ENCODE measurements at places on chromosomes 5 and 9.

DNA sequence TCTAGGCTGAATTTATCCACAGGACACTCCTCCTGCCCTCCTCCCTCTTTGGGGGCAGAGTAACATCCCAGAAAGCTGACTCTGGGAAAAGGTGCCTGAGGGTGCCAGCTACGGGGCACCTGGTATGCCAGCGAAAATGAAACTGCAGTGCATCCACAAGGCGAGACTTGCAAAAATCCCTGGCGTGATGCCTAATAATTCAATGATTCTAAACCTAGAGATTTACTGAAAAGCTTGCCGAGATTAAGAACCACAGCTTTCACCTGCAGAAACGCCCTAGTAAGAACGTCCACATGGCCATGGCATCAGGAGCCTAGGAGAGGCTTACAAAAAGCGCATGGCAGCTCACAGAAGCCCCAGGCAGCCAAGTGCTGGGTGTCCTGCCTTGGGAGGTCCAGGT is 20.9 kb downstream of the CCNJL start:
- no peak for DNase-seq

DNA sequence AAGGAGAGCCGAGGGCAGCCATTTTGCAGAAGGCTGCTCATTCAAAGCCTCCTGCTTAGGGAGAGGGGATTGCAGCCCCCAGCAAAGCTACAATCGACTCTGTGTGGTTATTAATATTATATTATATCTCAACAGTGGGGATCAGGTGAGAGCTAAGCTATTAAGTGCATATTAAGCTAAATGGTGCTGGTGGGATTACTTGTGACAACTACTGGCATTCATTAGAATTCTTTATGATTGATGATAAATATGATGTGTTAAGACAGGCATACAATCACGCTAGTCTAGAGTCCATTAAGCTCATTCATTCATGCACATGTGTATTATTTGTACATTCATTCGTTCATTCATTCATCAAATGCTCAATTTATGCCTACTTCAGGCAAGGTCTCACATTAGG is 23.0 kb downstream of the COL15A1 start:
- DNase-seq: no peak

GRCh38 chr5:35274839-35275509 is 44.7 kb upstream of the PRLR start:
- DNase-seq: no peak

DNA sequence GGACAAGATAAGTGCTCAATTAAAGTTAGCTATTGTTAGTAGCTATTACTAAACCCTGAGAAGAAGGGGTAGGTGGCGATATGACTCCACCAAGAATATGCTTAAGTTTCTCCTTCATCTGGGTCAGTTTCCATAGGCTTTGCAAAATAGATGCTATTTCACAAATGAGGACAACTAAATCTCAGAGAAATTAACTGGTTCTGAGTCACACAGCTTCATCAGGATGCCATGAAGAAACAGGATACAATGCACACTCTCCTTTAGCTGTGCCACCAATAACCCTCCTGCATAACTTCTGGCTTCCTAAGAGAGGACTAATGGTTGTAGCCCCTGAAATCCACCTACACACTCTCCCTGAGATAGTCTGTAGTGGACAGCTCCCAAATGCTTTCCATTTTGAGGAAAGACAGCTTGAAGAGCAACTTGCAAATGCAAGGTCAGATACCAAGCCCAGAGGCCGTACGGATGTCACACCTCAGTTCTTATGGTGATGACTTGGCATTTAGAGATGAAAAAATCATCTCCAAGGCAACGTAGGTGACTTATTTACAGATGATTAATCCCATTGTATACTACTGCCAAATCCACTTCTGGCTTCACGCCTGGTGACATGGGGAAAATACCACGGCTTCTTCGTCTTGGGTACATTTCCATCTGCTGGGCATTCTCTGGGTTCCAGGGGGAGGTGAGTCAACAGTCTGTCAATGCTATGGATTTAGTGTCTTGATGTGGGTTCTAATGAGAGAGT is 251.4 kb upstream of the IL12B start:
- peak; percentile 99 for DNase-seq

GRCh38 chr5:167987490-167988280 is 303.8 kb upstream of the WWC1 start:
- no peak for DNase-seq

DNA sequence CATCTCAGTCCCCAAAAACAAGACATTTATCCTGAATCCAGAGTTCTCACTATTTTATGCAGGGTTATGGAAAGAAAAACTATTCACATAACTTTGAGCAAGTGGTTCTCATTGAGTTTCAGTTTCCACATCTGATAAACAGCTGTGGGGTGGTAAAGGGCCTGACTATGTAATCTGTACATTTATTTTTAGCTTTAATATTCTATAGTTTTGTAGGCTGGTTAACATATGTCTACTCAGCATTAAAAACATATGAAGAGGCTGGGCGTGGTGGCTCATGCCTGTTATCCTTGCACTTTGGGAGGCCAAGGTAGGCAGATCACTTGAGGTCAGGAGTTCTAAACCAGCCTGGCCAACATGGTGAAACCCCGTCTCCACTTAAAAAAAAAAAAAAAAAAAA is 301.5 kb upstream of the CCNG1 start:
- DNase-seq: no peak

- no peak for DNase-seq
These were observed 2149.4 kb upstream of the ACO1 start for GRCh38 chr9:30235068-30235467.

GRCh38 chr9:87729246-87729645 is 3.3 kb downstream of the CTSL start:
- DNase-seq: no peak

GRCh38 chr5:80368661-80369480 is 39.0 kb upstream of the ZFYVE16 start:
- DNase-seq: no peak

DNA sequence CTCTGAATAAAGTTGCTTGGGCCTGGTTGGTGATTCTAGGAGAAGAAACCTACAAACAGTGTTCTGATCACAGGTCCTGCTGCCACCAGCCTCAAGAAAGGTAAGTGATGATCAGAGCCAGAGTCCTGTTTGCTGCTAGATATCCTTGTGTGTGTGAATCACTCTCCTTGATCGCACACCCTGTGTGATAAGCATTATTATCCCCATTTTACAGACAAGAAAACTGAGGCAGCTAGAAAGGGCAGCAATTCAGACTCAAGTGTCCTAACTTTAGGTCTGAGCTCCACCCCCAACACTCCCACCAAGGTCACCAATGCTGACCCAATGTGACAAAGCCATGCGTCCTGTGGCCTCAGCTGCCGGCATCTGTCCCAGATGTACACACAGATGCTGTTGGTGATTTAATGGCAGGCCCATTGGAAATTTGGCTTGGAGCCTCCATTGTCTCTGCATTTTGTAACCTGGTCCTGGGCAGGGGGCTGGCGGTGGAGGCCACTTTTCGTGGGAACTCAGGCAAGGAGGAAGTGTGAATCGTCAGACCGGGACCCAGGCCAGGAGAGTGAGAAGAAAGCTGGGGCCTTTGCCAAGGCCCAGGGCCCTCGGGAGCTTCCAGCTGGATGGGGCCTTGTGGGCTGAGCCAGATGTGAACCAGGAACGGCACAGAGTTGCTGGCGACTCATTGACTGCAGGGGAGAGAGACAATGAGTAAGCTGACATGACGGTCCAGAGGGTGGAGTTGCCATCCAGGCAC is 29.8 kb upstream of the GGTA1 start:
- DNase-seq: peak; percentile 12

DNA sequence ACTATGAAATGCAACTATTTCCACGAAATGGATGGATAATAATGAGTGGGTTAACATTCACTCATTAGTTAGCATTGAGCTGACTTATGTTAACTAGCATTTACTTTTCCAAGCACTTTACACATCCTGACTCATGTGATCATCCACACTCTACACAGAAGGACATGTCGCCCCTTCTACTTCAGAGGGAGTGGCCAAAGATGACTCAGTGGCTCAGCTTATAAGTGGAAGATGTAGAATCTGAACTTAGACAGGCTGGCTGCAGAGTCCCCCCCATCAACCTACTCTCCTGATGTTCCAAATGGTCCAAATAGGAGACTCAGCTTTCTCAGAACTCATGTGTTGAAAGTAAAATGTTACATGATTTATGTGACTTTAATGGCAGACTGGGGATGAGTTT is 146.0 kb downstream of the ADCY2 start:
- no peak for DNase-seq

DNA sequence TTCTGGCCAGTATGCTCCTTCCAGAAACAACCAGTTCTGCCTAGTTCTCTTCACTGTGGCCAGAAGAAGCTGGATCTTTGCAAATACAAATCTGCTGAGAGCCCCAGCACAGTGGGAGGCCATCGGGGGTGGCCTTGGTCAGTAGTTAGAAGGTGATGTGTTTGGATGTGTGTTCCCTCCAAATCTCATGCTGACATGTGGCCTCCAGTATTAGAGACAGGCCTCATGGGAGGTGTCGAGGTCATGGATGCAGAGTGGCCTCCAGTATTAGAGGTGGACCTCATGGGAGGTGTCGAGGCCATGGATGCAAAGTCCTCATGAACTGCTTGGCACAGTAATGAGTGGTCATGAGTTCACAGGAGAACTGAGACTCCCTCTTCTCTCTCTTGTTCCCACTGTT is 7.6 kb upstream of the IRX2 start:
- no peak for DNase-seq

GRCh38 chr9:130466537-130467217 is 21.9 kb downstream of the ASS1 start:
- DNase-seq: no peak

- DNase-seq: no peak
These were observed 284.6 kb downstream of the MRPS30 start for GRCh38 chr5:45093377-45093776.

GRCh38 chr9:134339183-134339806 is 13.0 kb downstream of the RXRA start:
- DNase-seq: no peak

GRCh38 chr5:96687812-96688453 is 25.8 kb downstream of the CAST start:
- no peak for DNase-seq

GRCh38 chr5:150335778-150336177 is 21.7 kb upstream of the TCOF1 start:
- no peak for DNase-seq

DNA sequence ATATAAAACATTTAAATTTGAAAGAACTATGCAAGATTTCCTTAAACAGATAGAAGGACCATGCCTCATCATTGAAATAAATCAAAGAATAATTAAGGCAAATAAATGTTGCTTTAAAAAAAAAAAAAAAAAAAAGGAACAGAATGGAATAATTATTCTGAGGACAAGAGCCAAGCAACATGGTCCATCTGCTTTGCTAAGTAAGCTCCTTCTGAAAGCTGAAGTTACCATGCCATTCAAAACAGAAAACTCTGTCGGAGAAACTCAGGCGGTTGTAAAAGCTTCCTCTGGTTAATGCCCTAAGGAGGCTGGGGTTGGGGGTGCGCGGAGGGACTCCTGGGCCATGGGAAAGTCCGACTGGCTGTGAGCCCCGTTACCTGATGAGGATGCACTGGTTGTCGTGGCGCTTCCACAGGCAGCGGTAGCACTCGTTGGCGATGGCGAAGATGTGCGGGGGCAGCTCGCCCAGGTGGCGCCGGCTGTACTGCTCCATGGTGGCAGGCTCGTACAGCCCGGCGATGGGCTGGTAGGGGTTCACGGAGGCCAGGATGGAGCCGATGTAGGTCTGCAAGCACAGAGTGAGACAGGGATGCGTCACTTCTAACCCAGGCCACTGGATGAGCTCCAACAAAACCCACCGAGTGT is 141.7 kb downstream of the MYO10 start:
- no peak for DNase-seq

GRCh38 chr5:71891856-71892255 is 172.8 kb downstream of the CARTPT start:
- peak; percentile 23 for DNase-seq

GRCh38 chr5:145293716-145294115 is 541.4 kb downstream of the PRELID2 start:
- DNase-seq: no peak

DNA sequence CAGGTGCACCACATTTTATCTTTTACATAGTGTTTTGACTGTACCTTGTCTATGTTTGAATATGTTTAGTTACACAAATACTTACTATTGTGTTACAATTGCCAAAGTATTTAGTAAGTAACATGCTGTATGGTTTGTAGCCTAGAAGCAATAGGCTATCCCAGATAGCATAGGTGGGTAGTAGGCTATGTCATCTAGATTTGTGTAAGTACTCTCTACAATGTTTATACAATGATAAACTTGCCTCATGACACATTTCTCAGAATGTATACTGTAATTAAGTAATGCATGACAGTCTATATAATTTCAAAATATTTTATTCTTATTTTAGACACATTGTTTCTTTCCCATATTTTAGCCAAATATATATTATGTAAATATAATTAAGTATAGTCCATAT is 836.8 kb upstream of the CDH9 start:
- no peak for DNase-seq

DNA sequence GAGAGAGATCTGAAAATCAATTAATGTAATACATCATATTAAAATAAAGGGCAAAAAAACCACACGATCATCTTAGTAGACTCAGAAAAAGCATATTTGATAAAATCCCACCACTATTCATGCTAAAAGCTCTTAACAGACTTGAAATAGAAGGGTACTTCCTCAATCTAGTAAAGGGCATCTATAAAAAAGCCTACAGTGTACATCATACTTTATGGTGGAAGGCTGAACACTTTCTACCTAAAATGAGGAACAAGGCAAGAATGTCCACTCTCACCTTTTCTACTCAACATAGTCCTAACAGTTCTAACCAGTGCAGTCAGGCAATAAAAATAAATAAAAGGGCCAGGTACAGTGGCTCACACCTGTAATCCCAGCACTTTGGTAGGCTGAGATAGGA is 38.9 kb downstream of the POLK start:
- no peak for DNase-seq

- DNase-seq: no peak
These were observed 53.9 kb upstream of the UBAC1 start for GRCh38 chr9:136014924-136015633.

- no peak for DNase-seq
These were observed 7.8 kb upstream of the LCN9 start for GRCh38 chr9:135655317-135655716.

DNA sequence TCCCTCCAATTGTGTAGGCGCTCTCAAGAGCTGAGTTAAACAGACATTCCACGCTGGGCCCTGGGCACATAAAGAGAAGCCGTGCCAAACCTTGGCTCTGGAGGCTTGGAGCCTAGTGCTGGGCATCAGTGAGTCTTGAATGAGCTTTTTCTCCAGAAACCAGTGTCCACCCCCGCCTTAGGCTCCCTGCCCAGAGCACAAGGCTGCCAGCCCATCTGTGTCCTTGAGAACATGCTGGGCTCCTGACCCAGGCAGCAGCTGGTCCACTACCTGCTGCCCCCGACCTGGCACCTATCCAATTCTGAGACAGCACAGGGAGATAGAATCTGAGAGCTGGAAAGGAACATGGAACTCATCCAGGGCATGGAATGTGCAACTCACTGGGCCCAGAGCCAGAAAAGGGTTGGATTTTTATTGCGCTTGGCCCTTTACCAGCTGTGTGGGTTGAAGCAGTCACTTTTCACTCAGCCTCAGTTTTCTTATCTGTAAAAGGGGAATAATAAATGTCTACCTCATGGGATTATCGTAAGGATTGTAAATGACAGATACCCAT is 92.4 kb upstream of the CPLX2 start:
- peak; percentile 9 for DNase-seq
